ENCODE measurements at places on chromosomes 3 and 15.

DNA sequence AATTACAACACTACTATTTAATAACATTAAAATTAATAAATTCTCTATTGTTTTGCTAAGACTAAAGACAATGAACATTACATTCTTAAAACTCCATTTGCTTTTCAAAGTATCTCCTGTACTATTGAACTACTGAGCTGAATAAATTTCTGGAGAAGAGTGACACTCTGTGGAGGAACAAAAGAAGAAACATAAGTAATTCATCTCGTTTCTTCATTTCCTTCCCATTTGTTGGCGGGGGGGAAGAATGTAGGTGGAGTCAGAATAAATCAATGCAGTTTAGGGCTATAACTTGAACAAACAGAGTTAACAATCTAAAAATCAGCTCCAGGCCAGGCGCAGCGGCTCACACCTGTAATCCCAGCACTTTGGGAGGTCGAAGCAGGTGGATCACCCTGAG, 32.7 kb downstream of the EFHB start:
- DNase-seq: no peak

- no peak for DNase-seq
These were observed 35.7 kb downstream of the NBEAL2 start for GRCh38 chr3:47015151-47015550.

DNA sequence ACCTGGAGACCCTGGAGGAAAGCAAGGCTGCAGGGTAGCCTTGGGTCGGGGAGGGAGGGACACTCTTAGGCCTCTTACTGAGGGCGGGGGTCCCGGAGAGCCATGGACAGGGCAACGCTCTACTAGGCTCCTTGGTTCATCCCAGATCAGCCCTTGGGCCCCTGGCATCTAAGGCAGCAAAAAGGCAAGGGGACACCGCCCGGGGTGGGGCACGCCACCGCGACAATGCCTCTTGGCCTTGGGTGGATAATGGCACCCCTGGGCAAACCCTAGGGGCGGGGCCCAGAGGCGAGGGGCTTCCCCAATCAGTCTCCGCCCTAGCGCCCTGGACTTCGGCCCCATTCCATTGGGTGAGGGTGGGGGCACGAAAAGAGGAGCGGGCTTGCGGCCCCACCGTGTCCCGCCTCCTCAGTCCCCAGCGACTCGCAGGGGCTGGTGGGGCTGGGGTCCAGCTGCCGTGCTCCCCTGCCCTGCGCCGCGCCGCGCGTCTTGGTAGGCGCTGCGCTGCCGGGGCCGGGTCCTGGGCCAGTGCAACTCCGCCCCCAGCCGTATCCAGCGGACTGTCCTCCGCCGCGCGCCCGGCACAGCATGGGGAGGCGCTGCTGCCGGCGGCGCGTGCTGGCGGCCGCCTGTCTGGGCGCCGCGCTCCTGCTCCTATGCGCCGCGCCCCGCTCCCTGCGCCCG, at the start of gene CHST13:
TSS of gene CHST13 (plus strand) at position 411 of the 684 bp plus-strand sequence. CDS start at position 589, 178 bp downstream.
- peak; percentile 54 for DNase-seq

DNA sequence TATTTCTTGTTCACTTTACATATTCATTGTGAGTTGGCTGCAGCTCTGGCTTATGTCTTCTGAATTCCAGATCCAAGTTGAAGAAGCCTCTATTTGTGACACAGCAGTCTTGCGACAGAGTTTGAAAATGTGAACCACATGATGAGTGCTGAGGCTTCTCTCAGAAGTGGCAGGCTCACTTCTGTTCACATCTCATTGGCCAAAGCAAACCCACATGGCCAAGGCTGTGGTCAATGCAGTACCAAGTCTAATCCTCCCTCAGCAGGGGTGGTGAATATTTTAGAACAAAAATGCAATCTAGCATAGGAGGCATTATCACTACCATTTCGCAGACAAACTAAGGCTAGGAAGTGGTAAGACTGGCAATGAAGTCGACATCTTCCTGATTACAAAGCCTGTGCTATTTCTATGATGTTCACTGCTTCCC, 45.2 kb downstream of the CDCP1 start:
- no peak for DNase-seq

DNA sequence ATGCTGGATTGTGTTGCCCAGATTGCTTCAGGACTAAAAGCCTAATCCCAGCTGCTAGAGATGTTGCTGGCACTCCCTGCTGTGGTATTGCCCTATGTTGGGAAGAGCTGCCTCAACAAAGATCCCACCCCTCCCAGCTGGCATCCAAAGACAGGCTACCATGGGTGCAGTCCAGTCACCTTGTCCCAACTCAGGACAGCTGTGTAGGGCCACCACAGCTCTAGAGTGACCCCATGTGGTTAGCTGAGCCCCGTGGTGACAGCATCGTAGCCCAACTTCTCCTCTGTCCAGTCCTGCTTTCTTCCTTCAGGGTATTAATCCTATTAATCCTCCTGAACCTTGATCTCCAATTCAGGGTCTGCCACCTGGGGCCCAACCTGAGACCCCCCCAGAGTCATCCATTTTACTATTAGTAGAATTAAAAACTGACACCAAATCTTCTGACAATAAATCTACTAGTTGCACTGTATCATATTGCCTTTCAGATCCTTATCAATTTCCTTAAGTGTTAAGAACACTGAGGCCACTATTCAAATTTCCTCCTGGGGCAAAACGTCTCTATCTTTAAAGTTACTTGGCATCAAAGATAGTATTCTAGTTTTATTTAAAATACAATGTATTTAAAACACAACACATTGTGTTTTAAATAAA, 83.5 kb downstream of the AQP9 start:
- no peak for DNase-seq

GRCh38 chr3:194686816-194687637, 1.3 kb downstream of the FAM43A start:
- DNase-seq: peak; percentile 76

GRCh38 chr15:29888646-29889045, 66.4 kb upstream of the TJP1 start:
- no peak for DNase-seq

- DNase-seq: no peak
These were observed 160.1 kb downstream of the PLCL2 start for GRCh38 chr3:17044855-17045254.

GRCh38 chr3:157023226-157023625, 136.7 kb downstream of the CCNL1 start:
- no peak for DNase-seq

DNA sequence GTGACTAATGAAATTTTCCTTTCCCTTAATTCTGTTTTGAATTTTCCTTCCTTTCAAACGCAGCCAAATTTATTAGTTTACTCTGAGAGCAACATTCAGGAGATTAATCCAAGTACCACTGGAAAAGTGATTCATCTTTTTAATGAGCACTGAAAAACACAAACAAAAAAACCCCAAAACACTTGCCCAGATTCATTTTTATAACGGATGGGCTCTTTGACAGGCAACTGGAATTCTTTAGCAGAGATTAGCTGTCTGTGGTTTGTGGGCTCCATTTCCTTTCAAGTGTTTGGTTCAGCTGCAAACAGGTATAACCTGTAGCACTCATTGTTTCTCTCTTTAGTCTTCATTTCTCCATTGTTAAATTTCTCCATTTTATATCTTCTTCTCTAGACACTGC, 3.1 kb upstream of the POLR2M start:
- no peak for DNase-seq

- no peak for DNase-seq
These were observed 494.2 kb upstream of the AGTR1 start for GRCh38 chr3:148203297-148204010.

DNA sequence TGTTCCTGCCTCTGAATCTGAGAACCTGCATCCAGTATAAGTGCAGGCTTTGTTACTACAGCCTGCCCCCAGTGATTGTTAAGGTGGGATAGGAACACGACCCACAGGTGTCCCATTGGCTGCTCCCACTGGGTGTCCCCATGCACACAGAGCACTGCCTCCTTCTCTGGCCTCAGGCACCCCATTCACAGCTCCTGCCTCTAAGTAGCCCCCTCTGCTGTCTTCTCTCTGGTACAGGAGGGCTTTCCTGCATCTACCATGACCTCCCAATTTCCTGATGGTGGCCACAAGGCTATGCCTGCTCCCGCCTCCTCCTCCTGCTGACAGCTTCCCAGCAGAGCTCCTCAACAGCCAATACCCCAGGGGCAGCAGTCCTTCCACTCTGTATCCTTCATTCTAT, 238.6 kb upstream of the TMC3 start:
- DNase-seq: no peak

DNA sequence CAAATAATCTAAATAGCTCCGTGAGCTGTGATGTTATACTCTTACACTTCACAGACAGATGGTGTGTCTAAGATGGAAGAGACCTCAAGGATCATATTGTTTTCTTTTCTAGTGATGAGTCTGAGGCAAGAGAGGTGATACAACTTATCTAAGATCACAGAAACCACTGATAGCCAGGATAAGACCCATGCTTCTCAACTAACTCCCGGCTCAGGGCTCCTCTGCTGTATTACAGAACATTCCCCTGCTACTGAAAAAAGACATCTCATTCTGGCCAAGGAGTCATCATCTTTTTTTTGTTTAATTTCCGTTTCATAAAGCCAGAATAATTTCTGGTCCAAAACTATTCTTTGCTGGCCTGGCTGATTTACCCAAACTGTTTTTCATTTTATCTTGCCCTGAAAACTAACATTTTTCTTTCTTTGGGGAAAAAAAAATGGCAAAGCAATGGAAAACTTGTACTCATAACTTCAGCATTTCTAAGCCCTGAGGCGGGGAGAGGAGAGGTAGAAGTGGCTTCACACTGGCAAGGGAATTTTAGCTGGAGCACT, 46.9 kb upstream of the GAP43 start:
- DNase-seq: no peak
